ENCODE measurements at places on chromosomes 7 and 10.

DNA sequence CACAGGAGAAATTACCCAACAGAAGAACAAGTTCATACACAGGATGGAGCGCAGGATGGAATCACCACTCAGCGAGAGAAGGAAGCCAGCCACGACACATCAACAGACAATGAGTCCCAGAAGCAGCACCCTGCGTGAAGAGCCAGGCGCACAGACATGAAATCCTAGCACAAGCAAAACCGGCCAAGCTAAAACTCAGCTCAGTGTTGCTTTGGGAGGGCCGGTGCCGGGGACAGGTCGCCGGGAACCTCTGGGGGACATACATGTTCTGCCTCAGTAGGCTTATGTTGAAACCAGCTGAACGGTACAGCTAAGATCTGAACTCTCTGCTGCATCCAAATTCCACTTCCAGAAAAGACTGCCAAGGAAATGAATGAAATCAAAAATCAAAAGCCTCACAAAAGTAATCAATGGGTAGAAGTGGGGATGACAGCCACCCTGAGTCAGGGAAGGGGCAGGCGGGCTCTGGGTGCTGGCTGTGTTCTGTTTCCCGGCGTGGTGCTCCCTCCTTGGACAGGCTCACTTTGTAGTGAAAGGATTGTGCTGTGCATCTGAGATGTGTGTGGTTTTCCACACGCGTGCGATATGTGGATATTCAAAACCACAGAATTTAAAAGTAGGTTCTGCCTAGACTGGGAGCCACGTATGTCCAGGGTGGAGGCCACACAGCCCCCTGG is 114.7 kb downstream of the PDGFA start:
- DNase-seq: no peak

- no peak for DNase-seq
Observed at GRCh38 chr7:27171637-27172314, 2.3 kb downstream of the HOXA10 start.

GRCh38 chr10:117365612-117366011 is 9.6 kb downstream of the PDZD8 start:
- no peak for DNase-seq

- DNase-seq: no peak
Observed at GRCh38 chr7:28919510-28919909, 38.6 kb downstream of the TRIL start.

DNA sequence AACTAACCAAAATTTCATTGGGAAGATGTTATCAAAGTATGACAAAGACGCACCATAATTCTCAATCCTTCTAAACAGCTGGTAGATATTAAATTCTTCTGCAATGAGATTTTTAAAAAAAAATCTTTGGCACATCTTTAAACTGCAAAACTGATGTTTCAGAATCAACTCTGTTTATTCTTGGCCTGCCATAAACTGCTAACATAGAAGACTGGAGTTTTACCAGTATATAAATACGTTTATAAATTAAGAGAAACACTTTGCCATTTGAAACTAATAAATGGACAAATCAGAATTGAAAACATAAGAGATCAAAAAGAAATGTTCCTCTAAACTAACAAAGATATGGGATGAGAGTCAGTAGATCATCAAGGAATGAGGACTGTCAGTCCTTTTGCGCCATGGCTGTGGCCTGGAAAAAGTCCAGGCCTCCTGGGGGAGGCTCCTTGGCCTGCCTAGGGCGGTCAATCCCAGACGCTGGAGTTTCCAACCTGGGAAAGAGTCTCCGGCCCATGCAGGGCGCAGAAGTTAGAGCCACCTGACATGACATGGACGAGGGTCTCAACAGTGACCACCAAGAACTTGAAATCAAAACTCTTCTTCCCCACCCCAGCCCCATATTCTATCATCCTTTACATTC is 34.2 kb upstream of the NEBL start:
- DNase-seq: no peak

GRCh38 chr10:69506834-69507713 is 55.8 kb downstream of the TSPAN15 start:
- no peak for DNase-seq

DNA sequence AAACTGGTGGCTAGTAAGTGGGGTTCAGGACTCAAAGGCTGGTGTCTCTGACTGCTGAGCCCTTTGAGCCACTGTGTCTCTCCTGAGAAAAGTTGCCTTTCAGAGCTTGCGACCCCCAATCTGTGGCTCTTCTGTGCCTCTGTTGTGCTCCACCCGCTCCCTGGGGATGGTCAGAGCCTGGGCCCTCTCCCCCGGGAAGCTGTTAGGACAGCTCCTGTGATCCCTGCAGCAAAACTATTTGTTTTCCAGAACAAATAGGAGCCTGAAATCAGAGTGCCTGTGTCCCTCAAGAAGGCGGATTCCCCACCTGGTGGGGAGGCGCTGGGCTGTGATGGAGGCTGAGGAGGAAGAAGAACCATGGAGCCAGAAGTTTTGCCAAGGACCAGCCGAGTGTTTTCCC is 56.4 kb upstream of the MXI1 start:
- DNase-seq: no peak

DNA sequence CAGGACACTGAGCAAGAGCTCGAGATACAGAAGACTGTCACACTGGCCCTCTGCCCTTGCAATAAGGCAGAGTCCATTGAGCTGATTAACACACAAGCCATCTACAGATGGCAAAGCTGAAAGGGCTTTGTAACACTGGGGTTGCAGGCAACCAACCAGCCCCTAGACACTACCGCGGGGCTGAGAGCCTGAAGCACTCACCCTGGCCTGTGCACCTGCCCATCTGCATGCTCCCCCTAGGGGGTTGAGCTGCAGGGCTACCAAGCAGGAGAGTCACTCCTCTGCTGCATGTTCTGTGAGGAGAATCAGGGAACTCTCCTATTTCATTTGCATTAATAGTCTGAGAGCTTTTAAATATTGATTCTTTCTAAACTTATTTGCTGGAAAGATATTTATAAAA is 128.1 kb upstream of the VIPR2 start:
- no peak for DNase-seq

GRCh38 chr10:33047655-33048054 is 89.6 kb upstream of the ITGB1 start:
- no peak for DNase-seq

- DNase-seq: no peak
Observed at GRCh38 chr10:1564791-1565190, 172.5 kb downstream of the ADARB2 start.

DNA sequence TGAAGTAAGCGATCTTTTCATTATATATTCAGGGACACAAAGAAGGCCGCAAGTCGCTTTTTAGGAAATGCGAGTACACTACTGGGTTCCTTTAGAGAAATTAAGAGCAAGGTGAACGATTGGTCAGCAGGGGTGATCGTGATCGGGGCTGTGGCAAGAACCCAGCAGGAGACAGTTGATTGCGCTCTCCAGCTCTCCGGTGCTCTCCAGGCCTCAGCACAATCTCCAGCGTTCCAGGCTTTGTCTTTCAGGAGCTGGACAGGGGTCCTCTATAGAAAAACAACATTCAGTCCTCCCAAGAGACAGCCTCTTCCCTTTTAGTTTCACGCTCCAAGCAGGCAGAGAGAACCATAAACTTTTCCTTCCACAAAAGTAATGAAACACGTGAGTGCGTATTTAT is 170.5 kb upstream of the KLF6 start:
- no peak for DNase-seq

GRCh38 chr7:88429382-88429781 is 122.7 kb upstream of the STEAP4 start:
- no peak for DNase-seq

- no peak for DNase-seq
Observed at GRCh38 chr10:49292565-49293207, 6.3 kb upstream of the C10orf71 start.

GRCh38 chr10:11345224-11346054 is 266.0 kb downstream of the USP6NL start:
- no peak for DNase-seq

DNA sequence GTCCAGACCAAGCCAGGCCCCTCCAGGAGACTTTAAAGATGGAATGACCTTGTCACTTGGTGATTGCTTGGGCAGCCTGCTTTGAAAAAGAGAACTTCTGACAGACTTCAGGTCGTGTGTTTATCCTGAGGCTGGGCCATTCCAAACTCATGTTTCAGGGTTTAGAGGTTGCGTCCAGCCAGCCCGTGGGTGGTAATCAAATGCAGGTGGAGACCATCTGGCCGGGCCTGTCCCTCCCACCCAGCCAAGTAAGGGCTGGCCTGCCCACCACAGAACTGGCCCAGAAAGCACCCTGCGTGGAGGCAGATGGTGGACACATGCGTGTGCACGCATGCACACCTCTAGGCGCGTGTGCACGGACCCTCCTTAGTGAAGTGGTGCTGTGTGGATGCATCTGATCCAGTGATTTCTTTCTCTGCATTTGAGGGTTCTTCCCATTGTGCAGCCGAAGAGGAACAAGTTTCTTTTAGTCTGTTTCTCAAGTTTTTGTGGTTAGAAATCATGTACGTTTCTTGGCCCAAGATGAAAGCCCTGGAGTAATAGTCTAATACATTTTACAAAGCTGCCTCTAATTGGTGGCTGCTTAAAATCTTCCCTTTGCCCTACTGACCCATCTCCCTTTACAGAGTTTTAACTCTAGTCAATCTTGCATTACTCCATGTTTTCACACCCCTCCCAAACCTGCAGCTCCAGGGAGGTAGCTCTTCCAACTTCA is 43.0 kb downstream of the SUFU start:
- DNase-seq: no peak

DNA sequence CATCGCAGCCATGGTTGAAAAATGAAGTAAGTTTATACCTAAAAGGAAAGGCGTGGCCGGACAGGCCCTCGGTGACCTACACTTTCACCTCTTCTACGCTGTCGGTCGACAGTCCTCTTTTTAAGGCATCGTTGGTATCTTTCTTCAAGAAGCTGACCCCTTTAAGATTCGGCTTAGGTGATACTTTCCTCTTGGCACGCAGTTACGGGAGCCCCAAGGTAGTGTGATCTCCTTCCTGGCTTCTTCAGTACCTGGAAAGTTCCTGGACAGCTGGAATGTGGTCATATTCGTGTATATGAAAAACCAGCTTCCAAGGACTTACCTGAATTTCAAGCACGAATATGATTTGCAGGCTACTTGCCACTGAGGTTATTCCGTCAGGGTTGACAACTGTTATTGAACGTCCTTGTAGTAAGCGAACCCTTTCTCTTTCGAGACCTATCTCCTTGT is 885 bp upstream of the SYPL1 start:
- DNase-seq: no peak

- no peak for DNase-seq
Observed at GRCh38 chr7:43721193-43721806, 8.0 kb downstream of the COA1 start.

All from stimulated activated CD4-positive, alpha-beta T cell treated with anti-CD3 and anti-CD28 coated beads, Interleukin-15, amount 100 ng/mL, for 48 hours (primary cell).